Liver (tissue), 10 donors: ENCODE measurements at places on chromosomes 2 and 18. TPM values are rescaled to one million over a fixed set of nuclear protein-coding genes. Genes with fewer than 3 reads are reported as not detected.

- no peaks in the 10 kb centered on the region for H3K4me1 ChIP-seq
- no peak overlapping the region for H3K27ac ChIP-seq
Measured at GRCh38 chr2:18356676-18357075, 203.8 kb downstream of the RDH14 start.

CRACDL gene
- total RNA-seq, result 0.17 TPM

NR4A2 gene
- 0.08 TPM for total RNA-seq

MEP1B gene
- 0.08 TPM for total RNA-seq

GRCh38 chr2:76870011-76870410, 652.2 kb downstream of the LRRTM4 start:
- H3K4me1 ChIP-seq, result no peaks in the 10 kb centered on the region
- H3K36me3 ChIP-seq, result no peaks in the 10 kb centered on the region
- no peak overlapping the region for H3K4me3 ChIP-seq
- no peak overlapping the region for H3K27ac ChIP-seq
- DNase-seq, result no peak

- no peaks in the 10 kb centered on the region for H3K4me1 ChIP-seq
- H3K27me3 ChIP-seq, result no peaks in the 10 kb centered on the region
- H3K4me3 ChIP-seq, result no peak overlapping the region
- H3K27ac ChIP-seq, result no peak overlapping the region
- DNase-seq, result no peak
Measured at GRCh38 chr2:156005999-156006712, 326.4 kb downstream of the NR4A2 start.

RGPD3 gene
- 0.14 TPM for total RNA-seq

GRCh38 chr18:74400813-74401212, 56.3 kb downstream of the DIPK1C start:
- H3K36me3 ChIP-seq, result no peaks in the 10 kb centered on the region
- peaks cover 6% of the 10 kb centered on the region for H3K4me1 ChIP-seq
- no peak overlapping the region for H3K4me3 ChIP-seq
- H3K27me3 ChIP-seq, result no peaks in the 10 kb centered on the region

DNA sequence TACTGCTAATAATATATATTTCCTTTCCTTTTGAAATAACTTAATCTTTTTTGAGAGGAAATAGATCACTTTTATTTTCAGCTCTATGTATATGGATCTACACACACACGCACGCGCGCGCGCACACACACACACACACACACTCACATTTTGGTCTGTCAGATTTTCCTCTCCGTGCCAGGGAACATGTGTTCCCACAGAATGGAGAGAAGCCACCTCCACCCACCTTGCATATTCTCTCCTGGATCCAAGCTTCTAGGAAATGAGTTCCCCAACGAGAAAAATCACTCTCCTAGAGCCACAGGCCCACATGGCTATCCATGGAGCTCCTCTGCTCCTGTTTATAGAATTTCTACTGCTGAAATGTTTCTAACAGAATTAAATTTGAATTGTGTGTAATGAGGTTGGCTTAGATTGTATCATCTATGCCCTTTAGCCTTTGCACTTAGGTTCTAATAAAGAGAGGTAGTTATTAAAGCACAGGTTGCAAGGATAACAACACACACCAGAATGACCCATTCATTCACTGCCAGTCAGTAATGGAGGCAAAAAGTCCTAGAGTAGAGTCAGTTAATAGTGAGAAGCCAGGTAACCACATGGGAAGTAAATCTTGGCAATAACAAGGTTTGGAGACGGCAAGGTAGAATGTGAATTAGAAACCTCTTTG, 19.7 kb downstream of the IFIH1 start:
- H3K27ac ChIP-seq, result no peak overlapping the region
- DNase-seq, result no peak
- H3K4me3 ChIP-seq, result no peak overlapping the region
- H3K4me1 ChIP-seq, result peaks cover 2% of the 10 kb centered on the region
- H3K36me3 ChIP-seq, result no peaks in the 10 kb centered on the region
